Body of pancreas (tissue), 4 donors: ENCODE measurements at places on chromosomes 16 and 17. TPM values are rescaled to one million over a fixed set of nuclear protein-coding genes. Genes with fewer than 3 reads are reported as not detected.

Gene BANP
- total RNA-seq: 20.2 TPM

- no peak for DNase-seq
- H3K36me3 ChIP-seq: no peaks in the 10 kb centered on the region
- H3K4me1 ChIP-seq: peaks cover 38% of the 10 kb centered on the region
- H3K27ac ChIP-seq: no peak overlapping the region
- H3K27me3 ChIP-seq: no peaks in the 10 kb centered on the region
- H3K4me3 ChIP-seq: no peak overlapping the region
These were observed 3.4 kb upstream of the GHDC start for GRCh38 chr17:42197564-42198156.

GRCh38 chr16:57316390-57317017 is 32.0 kb upstream of the PLLP start:
- peak overlapping the region; percentile 24 for H3K27ac ChIP-seq
- no peaks in the 10 kb centered on the region for H3K27me3 ChIP-seq
- no peak overlapping the region for H3K4me3 ChIP-seq
- peaks cover 17% of the 10 kb centered on the region for H3K4me1 ChIP-seq
- no peak for DNase-seq

DNA sequence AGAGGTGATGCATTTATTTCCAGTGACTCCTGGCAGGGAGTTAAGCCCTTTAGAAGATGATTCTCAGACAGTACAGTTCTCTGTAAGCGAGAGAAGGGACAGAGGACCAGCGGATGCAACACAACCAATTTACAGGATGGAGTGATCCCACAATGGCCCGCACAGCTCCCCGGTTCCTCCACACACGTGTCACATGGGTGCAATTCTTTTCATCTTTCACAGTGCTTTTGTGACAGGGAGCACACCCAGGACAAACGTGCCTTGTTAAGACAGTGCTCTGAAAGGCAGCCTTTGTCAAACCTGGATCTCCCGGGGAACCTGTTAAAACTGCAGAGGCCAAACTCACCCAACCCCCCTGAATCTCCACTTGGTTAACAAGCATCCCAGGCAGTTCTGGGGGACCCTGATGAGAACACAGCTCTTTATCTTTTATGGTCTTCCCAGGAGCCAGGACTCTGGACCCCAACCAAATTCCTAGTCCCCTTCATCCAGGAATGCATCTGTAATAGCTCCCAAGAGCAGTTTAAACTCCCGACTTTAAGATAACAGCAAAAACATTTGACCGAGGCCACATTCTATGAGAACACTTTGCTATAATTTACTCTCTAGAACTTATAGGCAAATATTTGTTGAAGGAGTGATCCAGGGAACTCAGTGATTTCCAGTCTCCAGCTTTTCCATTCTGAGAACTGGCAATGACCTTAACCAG is 134.9 kb upstream of the CDH5 start:
- no peaks in the 10 kb centered on the region for H3K4me1 ChIP-seq
- no peaks in the 10 kb centered on the region for H3K27me3 ChIP-seq
- DNase-seq: no peak
- no peaks in the 10 kb centered on the region for H3K36me3 ChIP-seq

DNA sequence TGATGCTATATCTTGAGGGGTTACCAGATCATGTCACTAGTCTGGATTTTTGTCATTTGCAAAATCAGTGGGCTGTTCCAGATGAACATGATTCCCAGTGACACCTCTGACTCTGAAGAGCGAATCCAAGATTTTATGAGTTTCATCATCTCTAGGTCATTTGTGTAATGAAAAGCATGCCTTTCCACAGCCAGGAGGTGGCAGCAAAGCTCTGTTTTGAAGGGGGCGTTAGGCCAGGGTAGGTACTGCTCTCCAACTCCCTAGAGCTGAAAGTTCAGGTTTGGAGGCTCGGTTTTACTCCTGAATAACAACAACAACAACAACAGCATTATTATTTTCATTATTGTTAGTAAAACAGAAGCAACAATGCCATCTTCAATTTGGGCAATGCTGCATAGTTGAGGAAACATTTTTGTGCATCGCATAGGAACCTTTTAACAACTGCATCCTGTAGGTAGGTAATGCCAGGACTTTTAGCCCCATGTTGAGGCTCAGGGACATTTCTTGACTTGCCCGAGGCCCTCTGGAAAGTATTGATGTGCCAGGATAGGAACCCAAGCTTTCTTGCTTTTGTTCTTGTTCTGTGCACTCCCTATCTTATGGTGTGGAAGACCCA is 77.0 kb downstream of the MYH13 start:
- H3K36me3 ChIP-seq: no peaks in the 10 kb centered on the region
- no peaks in the 10 kb centered on the region for H3K27me3 ChIP-seq
- H3K27ac ChIP-seq: no peak overlapping the region
- no peaks in the 10 kb centered on the region for H3K4me1 ChIP-seq
- peak; percentile 27 for DNase-seq
